ENCODE measurements at places on chromosomes 4 and X.

DNA sequence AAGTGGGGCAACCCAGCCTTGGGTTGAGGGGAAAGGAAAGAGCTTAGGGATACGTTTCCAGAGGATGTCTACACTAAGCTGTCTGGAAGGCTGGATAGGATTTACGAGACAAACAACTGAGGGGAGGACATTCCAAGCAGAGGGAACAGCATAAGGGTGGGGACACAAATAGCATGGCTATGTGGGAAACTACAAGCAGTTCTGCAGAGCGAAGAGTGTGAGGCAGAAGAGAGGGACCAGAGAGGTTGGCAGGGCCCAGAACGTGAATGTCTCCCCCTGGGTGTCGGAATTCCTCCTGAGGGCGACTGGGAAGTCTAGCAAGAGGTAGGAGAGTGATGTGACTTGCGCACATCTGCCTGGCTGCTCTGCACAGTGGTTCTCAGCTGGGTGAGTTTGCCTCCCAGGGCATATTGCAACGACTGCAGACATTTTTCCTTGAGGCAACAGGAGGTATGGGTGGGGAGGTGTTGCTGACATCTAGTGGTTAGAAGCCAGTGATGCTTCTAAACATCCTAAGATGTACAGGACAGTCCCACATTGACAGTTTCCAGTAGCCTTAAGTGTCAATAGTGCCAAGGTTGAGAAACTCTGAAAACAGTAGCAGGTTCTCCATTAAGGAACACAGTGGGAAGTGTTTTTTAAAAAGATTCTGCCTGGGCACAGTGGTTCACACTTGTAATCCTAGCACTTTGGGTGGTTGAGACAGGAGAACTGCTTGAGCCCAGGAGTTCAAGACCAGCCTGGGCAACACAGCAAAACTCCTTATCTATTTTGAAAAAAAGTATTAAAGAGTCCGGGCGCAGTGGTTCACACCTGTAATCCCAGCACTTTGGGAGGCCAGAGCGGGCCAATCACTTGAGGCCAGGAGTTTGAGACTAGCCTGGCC lies 9.2 kb downstream of the NDUFA1 start:
- no peak for DNase-seq

DNA sequence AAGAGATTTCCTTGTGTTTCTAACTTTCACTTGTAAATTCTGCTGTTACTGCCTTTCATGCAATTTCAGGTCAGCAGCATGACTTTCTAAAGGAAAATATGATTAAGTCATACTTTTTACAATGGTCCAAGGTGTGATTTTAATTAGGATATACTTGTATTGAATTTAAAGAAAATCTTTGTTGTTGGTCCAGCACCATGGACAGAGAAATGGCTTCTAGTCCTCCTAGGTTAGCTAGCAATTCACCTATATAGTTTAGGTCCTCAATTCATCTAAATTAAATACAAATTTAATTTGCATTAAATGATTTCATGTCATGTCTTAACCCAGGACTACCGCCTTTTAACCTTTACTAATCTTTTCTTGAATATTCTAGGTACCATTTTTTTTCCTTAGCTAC lies 304.9 kb upstream of the RPS6KA3 start:
- no peak for DNase-seq

DNA sequence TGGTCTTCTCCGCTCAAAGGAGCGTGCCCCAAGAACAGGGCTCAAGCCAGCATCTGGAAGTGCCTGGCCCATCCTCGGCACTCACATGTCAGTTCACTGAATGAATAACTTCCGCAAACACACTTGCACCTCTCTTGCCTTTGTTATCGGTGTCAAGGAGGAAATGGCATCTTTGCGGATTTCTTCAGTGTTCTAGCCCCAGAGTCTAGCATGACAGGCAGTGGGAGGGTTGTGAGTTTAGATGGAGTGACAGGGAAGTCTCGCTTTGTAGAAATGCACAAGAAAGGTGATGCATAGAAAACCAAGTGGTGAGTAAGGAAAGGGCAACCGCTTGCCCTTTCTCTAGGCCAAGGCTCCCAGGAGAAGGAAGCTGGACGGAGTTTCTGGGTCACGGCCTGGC lies 17.6 kb upstream of the MECP2 start:
- DNase-seq = no peak

- DNase-seq = no peak
These were observed 190.9 kb upstream of the BANK1 start for GRCh38 chr4:101599620-101600019.
